Astrocyte (in vitro differentiated cells and primary cell): ENCODE measurements at places on chromosomes 2 and 18.

DNA sequence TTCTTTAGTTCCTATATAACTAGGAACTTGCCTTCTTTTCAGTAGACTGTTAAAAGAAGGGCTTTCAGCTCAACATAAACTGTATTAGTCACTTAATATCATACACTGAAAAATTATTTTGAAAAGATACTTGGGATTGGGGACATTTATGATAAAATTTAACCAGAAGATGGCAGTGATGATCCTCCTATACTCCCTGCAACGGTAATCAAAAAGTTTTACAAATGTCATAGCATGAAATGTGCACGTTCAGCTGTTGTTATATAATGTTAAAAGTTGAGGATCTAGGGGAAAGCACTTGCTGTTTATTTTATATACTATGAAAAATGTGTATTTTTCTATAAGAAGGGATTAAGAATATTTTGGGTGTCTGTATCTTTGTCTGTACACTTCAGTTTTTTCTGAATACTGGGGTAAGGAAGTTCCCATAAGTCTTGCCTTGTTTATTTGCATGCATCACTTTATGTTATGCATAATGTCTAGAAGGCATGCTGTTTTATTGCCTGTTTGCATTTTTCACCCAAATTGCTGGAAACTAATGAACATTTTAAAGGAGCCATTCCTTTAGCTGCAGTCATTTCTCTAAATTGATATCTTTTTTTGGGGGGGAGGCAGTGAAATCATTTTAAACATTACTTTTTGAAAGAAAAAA, 19.0 kb downstream of the DYNC1I2 start:
- DNase-seq = no peak

DNA sequence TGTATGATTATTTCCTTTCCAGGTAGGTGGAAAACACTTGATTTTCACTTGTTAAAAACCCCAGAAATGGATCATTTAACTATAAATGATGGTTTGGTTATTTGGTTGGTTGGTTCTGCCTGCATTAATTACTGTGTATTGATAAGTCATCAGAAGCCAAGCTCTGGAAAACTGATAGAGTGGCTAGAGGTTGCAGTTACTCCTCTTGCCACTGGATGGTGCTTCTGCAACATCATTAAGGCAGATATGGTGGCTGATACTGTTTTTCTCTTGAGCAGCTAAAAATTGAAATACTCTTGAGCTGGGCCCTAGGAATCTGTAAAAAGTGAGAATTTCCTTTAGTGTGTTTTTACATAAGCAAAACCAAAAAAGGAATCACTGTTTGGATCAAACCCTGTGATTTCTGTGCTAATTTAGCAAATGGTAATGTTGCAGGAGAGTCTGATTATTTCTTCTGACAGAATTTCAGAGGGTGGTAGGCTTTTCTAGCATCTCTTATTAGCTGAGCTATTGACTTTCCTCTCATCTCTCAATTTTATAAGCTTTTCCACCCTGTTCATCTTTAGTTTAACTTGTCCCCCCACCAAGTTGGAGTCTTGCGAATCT, 54.3 kb downstream of the RAB10 start:
- no peak for DNase-seq

GRCh38 chr2:68632021-68632420, 11.4 kb upstream of the PROKR1 start:
- DNase-seq = peak; percentile 8

GRCh38 chr2:17620841-17621240, 80.3 kb downstream of the VSNL1 start:
- peak; percentile 80 for DNase-seq

DNA sequence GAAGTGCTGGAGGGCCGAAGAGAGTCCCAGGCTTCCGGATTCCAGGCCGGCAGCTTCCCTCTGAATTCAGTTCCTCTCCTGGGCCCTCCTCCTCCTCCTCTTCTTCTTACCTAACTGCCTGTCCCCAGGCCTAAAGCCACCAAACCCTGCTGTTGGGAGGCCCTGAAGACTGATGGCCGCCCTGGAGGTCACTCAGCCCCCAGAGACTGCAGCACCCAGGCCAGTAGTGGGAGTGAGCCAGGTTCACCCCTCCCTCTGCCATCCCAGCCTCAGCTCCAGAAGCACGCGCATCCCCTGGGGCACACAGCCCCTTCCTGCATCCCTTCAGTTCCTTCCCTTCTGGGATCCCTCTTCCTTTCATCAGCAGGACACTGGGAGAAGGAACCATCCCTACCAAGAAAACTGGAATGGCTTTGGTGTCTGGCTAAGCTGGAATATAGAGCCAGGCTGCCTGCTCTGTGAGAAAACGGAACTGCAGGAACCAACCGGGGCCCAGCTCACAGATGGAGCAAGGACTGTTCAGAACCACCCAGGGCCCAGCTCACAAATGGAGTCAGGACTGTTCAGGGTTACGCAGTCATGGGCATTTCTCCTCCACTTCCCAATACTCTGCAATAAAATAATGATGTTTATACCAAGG, 127.4 kb downstream of the NDUFA10 start:
- no peak for DNase-seq

- no peak for DNase-seq
Observed at GRCh38 chr2:230010501-230010900, 58.2 kb downstream of the SLC16A14 start.

- no peak for DNase-seq
Observed at GRCh38 chr2:202158796-202159195, 79.6 kb downstream of the SUMO1 start.

DNA sequence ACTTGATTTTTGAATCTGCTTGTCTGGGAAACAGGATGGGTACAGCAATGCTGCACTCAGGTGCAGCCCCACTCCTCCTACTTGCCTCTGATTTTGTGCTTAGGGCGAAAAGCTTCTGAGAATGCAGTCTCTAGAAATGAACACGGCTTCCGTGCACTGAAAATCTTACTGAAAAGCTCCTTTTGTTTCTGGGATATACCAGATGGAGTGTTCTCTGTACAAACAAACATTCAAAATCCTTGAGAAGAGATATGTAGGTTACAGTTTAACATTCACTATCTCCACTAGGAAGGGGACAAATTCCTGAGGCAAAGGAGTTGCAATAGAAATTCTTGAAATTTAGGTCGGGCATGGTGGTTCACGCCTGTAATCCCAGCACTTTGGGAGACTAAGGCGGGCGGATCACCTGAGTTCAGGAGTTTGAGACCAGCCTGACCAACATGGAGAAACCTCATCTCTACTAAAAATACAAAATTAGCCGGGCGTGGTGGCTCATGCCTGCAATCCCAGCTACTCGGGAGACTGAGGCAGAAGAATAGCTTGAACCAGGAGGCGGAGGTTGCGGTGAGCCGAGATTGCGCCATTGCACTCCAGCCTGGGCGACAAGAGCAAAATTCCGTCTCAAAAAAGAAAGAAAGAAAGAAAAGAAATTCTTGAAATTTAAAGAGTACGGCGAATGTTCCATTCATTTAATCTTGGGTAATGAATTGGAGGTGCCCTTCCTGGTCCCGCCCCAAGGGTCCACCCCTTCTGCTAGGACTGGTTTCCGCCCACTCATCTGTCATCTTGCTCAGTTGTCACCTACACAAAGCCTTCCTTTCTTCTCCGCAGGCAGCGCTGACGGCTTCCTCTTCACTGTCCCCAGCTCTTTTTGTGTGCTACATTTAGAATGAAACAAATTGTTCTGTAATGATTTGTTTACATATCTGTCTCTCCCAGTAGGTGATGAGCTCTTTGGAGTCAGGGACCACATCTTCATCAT, 92.4 kb downstream of the SOCS6 start:
- peak; percentile 67 for DNase-seq

GRCh38 chr2:86704459-86704971, 15.6 kb upstream of the RMND5A start:
- DNase-seq = peak; percentile 88

GRCh38 chr2:196096982-196097745, 28.5 kb upstream of the DNAH7 start:
- no peak for DNase-seq

DNA sequence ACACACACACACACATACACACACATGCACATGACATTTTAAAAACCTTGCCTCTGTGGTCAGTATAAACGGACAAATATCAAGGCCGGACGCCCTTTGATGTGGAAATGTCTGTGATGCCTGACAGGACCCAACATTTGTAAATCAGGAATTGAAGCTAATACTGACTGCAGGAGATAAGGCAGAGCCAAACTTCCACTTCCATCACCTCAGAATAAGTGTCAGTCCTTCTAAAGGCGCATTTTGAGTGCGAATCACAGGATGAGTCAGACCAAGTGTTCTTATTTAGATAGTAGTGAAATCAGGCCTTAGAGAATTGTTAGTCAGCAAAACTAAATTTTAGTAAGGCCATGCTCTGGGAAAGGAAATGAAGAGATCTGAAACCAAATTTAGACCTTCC, 211.7 kb upstream of the LRATD1 start:
- peak; percentile 37 for DNase-seq

- DNase-seq = no peak
Observed at GRCh38 chr2:180110469-180110868, 103.4 kb upstream of the CWC22 start.

DNA sequence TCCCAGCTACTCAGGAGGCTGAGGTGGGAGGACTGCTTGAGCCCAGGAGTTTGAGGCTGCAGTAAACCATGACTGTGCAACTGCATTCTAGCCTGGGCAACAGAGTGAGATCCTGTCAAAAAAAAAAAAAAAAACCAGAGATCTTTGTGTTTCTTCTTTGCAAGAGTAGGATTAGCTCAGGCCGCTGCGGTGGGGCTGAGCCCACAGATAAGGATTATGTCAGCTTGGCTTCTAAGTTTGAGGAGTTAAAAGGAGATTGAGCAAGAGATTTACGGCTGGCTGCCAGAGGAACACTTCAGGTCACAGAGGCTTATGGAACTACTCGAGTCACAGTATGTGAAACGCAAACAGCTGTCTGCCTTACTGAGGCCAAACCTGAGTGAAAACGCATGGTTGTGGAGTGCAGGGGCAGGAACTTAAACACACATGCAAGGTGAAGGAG, 146.7 kb upstream of the L3MBTL4 start:
- DNase-seq = no peak
